ENCODE measurements at places on chromosomes 7 and 10.

GRCh38 chr10:13637303-13637856 is 50.6 kb downstream of the PRPF18 start:
- no peak for DNase-seq

- no peak for DNase-seq
Measured at GRCh38 chr7:54921116-54921515, 97.7 kb upstream of the EGFR start.

DNA sequence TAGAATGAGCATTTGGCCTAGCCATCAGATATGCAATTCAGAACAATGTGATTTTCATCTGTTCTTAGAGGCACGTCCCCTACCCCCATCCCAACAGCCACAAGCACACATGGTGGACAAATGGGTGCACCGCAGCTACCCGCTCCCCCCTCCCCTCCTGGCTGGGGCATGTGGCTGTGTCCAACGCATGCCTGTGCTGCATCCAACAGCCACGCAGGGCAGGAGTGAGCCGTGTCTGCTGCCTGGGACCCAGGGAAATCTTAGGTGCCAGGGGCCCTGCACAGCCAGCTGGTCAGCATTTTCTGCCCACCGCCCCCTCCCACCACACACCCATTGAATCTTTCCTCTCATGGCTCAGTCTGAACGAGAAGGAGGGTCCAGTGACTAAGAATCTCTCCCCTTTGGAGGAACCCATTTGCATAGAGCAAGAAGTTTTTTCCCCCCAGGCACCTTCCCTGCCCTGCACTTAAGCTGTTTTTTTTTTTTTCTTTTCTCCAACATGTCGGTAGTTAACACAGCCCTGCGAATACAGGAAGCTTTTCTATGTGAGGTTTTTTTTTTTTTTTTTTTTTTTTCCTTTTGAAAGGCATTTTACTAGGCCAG is 138.9 kb downstream of the WDR11 start:
- DNase-seq = no peak

- DNase-seq = no peak
Measured at GRCh38 chr10:78804411-78805032, 264.2 kb upstream of the ZMIZ1 start.

DNA sequence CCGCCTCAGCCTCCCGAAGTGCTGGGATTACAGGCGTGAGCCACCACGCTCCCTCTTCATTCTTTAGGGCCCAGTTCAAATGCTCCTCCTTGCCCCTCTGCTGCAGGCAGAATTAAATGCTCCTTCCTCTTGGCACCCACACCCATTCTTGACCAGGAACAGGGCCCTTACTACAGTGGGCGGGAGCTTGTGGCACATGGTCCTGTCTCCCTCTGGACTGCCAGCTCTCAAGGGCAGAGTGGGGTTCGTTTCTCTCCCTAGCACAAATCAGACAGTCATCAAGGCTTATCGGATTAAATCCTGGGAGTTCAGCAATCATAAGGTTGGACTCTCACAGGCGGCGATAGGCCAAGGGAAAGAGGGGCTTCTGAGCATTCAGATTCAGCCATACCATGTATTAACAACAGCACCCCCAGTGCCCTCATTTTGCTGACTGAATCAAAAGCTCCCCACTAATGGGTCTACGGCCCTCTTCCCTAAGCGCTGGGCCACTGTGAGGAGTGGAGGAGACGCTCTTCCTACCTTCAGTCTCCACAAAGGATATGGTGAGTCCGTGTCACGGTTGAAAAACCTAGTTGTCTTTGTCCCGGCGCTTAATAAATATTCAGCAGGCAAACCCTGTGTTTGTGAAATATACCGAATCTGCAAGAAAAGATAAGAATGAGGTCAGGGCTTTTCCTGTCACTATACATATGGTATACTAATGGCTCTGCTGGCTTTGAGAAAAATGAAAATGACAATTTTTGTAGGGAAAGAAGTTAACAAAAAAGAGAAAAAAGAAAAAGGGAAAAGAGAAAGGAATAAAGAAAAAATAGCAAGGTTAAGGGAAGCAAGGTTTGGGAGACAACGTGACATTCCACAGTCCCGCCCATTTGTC is 107.4 kb downstream of the CLEC2L start:
- DNase-seq = no peak

GRCh38 chr10:422241-422640 is 267.2 kb downstream of the DIP2C start:
- DNase-seq = no peak

GRCh38 chr7:87570178-87570577 is 30.5 kb downstream of the ABCB1 start:
- DNase-seq = no peak
